ENCODE measurements at places on chromosomes 3 and 15.

- DNase-seq: peak; percentile 20
Measured at GRCh38 chr3:79767194-79767904, 449 bp downstream of the ROBO1 start.

DNA sequence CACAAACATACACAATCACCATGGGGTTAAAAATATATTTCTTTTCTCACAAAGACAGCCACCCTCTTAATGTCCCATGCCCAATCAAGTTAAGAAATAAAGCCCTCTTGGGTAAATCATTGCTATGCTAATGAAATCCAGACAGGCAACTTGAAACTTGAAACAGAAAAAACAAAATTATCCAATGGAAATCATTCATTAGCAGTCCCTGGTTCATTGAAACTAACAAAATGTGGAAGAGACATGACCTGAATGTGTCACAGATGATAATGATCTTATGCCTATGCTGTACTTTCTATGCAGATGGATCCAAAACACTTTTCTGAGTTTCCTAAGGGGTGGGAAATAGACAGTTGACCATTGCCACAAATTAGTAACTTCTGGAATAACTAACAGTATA lies 983.7 kb downstream of the MCTP2 start:
- DNase-seq: peak; percentile 63

- no peak for DNase-seq
Measured at GRCh38 chr3:13574798-13575451, 26.0 kb downstream of the FBLN2 start.

DNA sequence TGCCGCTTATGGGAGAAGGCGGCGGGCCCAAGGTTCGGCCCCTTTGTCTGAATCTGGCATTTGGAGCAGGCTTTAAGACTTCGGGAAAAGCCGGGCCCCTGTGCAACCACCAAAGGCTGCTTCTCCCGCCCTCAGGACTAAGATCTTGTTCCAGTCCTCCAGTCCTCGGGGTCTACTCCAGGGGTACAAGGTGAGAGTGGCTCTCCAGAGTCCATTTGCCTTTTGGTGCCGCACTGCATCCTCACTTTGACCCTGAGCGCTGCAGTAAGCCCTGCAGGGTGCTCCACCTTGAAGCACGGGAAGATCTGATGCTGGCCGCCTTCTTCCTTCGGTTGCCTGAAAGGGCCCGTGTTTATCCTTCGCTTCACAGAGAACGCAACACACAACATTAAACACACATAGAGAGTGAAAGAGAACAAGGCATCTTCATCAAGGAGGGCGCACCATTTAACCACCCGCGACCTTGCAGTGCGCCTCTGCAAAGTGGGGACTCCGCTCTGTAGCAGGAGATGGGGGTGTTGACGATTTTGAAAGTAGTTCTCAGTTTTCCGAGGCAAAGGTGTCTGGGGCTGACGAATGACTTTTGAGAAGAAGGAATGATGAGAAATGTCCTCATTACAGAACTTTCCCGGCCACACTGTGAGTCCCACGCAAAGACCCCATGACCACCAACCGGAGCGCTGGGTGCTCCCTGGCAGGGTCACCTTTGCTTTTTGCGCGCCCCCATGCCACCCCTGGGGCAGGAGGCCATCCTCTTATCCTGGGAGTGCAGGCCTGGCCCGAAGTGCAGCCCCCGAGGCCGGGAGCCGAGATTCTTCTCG lies 1.0 kb downstream of the PIGZ start:
- DNase-seq: no peak

DNA sequence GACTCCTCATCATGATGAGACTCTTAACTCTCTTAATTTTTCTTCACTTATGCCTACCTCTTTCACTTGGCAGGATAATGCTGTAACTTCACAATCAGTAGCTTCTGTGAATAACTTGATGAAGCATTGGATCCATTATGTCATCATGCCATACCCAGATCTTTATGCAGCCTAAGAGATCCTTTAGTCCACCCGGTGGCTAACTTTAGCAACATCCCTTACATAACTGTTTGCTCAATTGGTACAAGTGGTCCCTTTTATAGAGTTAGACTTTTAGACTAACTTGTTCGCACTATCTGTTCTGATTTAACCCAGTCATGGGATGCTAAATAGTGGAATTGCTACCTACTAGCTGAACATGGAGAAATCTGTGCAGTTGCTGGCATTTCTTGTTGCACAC lies 184.5 kb downstream of the USP13 start:
- DNase-seq: peak; percentile 47

DNA sequence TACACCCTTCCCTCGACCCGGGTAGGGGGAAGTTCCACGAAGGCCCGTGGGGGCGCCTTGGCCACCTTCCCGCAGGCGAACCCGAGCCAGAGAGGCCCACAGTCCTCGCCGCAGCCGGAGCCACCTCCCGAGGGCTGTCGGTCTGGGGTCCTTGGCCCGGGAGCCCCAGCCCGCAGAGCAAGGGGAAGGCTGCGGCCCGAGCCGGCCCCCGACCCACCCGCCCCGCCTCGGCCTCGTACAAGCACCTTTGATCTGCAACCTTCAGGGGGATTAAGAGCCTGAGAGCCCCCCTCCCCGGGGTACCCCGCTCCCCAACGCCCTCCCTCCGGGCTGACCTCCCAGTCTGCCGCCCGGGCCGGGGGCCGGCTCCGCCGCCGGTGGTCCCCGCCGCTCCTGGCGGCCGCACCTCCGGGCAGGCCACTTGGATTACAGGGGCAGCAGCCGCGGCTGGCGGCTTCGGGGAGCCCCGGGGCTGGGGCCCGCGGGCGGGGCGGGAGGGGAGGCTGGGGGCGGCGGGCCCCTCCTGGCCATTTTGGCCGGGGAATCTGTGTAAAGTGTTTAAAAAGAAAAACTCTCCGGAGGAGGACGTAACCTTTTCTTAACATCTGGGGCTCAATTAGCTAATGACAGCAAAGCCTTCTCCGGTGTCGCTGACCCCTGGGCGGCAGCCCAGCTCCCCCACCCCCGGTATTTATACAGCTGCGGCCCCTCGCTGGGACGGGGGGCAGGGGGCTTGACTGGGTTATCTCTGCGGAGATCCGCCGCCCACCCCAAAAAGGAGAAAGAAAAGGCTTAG lies 40.2 kb downstream of the EPHB3 start:
- DNase-seq: no peak
